ENCODE measurements at places on chromosomes 2 and 18.

- peak; percentile 29 for DNase-seq
Observed at GRCh38 chr2:216082805-216083204, 1.1 kb downstream of the TMEM169 start.

DNA sequence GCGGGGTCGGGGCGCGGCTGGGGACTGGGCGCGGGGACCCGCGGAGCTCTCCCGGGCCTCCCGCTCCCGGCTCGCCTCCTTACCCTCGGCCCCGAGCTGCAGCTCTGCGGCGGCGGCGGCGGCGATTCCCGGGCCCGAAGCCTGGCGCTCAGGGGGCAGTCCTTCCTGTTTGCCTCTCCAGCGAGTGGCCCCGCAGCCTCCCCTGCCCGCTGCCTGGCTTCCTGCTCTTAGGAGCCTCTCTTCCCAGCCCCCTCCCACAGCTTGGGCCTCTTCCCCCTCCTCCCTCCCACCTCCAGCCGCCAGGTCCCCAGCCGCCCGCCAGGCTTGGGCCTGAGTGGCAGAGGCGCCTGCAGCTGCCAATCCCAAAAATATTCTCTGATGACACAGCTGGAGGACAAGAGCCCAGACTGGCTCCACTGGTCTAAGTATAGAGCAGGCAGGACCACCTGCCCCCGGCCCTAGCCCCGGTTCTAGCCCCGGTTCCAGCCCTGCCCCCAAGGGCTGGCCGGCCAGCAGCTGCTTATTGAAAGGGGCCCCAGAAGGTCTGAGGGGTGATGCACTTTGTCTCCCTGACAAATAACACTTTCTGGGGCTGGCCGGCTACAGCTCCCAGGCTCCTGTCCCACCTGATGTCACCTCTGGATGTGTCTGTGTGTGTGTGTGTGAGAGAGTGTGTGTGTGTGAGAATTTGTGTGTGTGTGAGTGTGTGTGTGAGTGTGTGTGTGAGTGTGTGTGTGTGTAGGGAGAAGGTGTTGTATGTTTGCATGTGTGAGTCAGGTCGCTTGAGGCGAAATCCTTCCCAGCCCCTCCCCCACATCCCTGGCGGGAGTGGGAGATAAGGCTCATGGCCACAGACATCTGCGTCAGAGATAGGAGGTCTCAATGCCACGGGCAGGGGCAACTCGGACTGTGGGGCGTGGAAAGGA is at the start of gene OBSL1:
Gene OBSL1 (minus strand): TSS at position 229 of the 926 bp plus-strand sequence. CDS start 307 bp downstream, outside the sequence.
- peak; percentile 67 for DNase-seq

DNA sequence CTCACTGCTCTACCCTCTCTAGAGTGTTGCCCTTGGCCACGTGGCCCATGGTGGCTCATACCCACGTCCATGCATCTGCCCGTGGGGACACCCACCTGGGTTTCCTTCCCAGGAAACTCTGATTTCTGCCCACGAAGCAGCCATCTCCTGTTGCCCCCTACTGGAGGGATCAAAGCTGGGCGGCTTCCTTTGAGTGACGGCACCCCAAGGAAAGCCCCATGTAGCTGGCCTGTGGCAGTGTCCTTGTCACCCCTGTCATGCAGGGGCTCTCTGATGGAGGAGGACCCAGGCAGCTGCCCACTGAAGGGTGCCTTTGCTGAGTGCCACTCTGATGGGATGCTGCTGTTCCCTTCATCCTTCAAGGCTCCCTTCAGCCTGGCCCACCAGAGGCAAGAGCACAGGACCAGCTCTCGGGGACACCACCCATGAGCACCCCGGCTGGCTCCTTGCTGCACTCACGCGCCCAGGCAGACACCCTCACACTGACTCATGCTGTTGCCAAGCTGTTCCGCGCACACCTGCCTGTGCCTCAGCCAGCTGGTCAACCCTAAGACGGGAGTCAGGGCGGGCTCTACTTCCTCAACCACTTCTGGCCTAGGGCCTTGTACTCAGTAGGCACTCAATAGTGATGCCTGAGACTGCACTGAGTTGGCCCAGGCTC is 101.1 kb downstream of the CTIF start:
- DNase-seq, result no peak

DNA sequence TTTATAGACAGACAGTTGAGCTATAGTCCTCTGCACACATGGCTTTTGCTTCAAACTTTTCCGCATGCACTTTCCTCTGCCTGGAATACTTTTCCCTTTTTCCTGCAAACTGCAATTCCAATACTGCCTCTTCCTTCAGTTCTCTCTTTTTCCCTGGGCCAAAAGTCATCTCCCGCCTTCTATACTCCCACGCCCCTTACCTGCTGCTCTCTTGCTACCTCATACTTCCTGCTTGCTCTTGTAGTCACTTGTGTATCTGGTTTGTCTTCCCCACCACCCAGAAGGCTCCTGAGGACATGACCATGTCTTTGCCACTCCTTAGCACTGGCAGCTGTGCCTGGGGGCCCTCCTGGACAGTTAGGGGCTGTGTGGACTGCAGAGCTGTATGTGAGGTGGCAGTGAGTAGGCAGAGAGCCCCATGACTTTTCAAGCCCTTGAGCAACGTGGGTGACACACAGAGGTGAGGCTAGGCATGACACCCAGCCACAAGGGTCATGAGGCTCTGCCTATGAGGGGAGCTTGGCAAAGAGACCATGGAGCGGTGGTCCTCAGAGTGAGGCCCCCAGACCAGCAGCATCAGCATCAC is 23.2 kb downstream of the SPEG start:
- no peak for DNase-seq

DNA sequence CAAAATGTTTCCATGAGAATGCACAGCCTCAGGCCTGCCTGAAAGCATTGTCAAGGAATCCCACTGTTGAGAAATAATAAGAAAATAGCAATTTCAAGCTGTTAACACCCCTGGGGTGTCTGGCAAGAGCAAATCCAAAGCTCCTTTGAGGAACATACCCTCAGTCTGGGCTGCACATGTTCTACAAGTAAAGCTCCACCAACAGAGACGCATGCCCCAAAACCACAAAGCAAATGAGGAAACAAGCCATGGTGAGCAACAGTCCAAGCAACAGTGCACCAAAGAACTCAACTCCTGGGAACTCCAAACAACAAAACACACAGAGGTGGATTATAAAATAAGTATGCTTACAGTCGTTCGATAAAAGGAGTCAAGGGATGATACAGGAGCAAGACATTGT is 40.3 kb downstream of the CYP27C1 start:
- no peak for DNase-seq

DNA sequence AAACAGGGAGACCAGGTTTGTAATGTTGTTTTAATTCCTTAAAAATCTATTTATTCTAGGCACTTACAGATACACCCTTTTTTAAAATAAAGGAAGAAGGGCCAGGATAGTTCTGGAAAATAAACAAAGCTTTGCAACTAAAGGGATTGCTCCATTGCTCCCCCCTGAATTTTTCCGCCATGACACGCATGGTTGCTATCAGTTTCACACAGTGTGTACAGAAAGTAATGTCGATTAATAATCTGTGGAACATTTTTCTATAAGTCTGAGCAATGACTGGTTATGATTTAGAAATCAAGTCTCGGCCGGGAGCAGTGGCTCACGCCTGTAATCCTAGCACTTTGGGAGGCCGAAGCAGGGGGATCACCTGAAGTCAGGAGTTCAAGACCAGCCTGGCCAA is 90.8 kb downstream of the GAREM1 start:
- no peak for DNase-seq

DNA sequence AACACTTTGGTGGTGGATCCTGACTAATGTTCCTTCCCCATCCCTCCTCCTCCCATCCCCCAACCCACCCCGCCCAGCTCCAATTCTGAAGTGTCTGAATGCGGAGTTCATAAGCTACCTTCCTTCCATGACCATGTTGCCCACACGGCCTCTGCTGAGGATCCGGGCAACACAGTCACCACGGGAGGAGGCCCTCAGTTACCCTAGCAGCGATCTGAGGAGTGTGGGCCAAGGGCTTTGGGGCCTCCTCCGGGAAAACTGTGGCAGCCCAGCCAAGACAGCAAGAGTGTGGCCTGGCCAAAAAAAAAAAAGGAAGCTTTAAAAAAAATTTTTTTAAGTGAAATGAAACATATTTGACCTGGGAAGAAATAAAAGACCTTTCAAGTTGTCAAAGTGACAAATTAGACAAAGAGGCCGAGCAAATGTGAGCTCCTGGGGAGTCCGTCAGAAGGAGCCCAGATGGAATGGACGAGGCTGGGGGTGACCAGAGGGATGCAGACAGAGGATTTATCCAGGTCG is 169.0 kb upstream of the PKDCC start:
- no peak for DNase-seq

GRCh38 chr18:77138270-77138669 is 5.7 kb upstream of the MBP start:
- no peak for DNase-seq

- DNase-seq, result no peak
Observed at GRCh38 chr2:139000131-139000785, 220.1 kb upstream of the NXPH2 start.

DNA sequence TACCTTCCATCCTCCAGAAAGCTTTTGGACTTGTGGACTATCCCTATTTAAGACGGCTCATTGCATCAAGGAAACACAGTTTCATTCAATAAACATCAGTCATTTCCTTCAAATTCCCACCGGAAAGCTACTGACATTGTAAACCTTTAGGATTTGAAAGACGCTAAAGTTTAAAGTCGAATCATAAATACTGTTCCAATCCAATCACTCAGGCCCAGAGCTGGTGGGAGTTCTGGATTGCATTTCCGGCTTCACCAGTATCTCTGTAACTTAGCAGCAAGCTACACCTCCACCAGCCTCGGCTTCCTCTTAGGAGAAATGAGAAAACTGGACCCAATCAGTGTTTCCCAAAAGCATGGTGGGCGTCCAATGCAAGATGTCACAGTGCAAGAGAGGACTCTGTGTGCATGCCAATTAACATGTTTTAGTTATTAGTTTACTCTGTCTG is 1.6 kb downstream of the WDFY1 start:
- DNase-seq, result peak; percentile 61

DNA sequence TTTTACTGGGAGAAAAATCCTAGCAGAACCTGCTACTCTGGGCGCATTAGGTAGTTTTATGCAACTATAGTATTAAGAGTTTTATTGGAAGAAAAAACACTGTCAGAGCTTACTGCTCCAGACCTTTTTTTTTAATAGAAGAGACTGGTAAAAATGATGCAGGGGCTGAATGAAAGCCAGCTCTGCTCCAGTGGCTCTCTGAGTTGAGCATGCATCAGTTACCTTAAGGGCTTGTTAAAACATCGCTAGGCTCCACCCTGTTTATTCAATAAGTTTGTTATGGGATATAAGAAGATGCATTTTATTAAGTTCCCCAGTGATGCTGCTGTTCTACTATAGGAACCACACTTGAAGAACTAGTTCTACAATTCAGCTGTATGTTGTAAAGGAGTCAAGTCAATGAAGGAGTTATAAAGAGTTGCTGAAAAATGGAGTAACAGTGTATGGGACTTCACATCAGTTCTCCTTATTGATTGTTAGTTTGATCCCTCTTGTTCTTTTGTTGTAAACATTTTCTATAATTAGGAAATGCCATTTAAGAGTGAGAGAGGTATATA is 13.2 kb downstream of the SNRPG start:
- DNase-seq, result no peak

DNA sequence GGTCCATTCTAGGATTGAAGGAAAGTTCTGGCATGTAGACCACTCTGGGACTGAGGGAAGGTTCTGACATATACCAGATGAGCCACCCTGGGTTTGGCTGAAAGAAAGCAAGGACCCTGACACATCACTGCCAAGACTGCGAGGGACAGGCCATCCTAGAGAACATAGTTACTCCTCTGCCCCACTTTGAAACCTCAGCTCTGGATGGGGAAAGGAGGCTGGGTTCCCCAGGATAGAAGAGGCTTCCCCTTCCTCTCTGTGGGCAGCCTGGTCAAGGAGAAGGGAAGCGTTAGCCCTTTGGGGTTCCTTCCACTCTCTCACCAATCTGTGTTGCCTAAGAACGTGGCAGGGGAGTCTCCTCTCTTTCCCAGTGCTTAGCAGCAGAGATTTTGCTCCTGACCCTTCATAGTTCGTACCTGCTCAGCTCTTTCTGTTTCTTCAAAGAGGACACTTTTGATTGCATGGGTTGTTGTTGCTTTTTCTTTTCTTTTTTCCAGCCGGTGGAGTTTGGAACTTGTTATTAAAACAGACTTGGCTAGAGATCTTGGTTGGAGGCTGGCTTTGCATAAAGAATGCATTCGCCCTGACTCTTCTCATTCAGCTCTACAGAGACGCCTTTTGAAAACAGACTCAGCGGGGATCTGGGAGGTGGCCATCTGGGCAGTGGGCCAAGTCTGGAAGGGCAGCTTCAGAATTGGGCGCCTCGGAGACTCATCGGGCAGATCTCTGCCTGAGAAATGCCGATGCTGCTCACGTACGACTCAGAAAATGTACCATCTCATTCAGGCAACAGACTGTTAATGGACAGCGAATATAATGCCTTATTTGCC is 166.1 kb downstream of the CLIP4 start:
- peak; percentile 73 for DNase-seq

GRCh38 chr2:120451334-120451733 is 105.4 kb downstream of the INHBB start:
- no peak for DNase-seq

Measured in astrocyte (in vitro differentiated cells and primary cell).